ENCODE measurements at places on chromosomes 7 and 10.
A peak's percentile ranks its signal among the peaks of the same experiment; 100 is the strongest.

DNA sequence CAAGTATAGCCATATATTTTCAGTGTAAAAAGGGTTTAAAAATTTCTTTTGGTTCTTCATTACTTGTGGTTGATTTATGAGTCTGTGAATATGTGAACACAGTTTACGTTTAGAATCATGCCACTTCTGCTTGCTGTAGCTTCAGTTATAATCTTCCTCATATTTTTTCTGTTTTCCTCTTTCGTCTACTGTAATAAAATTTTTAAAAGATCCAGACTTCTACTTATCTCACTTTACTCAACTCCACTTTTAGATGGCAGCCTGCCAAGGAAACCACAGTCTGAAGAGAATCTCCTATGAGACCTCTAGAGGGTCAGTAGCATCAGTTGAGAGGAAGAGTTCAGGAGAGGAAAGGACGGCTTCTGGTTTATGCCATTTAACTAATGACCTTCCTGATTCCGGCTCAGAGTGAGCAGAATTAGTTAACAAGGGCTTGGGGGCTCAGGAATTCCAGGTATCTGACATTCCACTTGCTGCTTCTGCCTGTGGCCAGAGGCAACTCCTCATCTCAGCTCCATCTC is 21.4 kb downstream of the CREB5 start:
- no peak for DNase-seq

DNA sequence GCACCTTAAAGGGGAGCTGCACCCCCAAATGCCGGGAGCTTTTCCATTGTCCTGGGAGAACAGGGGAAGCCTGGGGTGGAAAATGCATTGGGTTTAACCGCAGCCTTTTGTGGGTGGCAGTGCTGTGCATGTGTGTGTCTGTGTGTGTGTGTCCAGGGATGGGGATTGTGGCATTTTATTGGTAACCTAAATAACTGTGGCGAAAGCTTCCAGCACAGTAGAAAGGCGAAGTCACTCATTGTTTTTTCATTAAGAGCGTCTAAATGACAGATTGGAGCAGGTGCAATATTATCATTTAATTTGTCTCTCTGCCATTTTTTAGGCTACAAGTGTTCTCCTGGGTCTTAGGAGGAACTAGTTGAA is 55.1 kb downstream of the INSIG1 start:
- no peak for DNase-seq

- DNase-seq: no peak
Observed at GRCh38 chr7:135169141-135169963, 1.2 kb downstream of the CYREN start.

GRCh38 chr7:41837916-41838315 is 135.0 kb upstream of the INHBA start:
- no peak for DNase-seq

GRCh38 chr7:151226875-151227782 is at the start of gene ABCF2:
Gene ABCF2 (minus strand): TSS chr7:151227205. CDS start chr7:151226458, 747 bp downstream.
- peak; percentile 100 for DNase-seq

DNA sequence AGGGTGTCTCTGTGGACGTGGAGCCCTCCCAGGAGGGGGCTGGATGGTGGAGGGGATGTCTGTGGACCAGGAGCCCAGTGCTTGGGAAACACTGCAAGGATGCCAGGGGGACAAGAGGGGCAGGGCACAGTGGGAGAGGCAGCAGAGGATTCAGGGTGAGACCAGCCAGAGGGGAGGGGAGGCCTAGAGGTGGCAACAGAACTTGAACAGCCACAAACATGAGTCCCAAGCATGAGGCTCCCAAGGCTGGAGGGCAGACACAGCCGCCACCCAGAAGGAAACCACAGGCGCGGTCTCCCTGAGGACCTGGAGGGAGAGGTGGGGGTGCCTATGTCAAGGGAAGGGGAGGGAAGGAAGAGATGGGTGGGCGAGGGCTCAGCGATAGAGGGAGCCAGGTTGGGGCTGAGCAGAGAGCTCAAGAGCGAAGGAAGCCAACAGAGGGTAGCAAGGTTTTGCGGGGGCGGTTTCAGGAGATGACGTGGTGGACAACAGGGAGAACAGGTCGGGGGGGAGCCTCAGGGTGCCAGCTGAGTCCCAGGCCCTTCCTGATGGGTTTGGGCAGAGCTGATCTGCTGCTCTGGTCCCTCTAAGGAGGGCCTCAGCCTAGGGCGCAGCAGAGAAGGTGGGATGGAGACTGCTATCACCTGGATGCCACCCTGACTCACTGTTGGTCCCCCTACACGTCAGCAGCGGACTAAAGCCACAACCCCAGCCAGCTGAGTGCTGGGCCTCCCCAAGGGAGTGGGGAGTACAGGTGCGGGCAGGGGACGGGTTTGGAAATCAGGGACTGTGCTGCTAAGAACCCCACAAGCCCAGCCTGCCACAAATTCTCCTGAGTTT is 6.7 kb upstream of the PILRA start:
- DNase-seq: no peak

GRCh38 chr10:23238015-23238414 is 45.9 kb downstream of the PTF1A start:
- no peak for DNase-seq

- no peak for DNase-seq
Observed at GRCh38 chr7:106721816-106722785, 61.1 kb upstream of the CCDC71L start.

- DNase-seq: no peak
Observed at GRCh38 chr10:99370993-99371392, 41.8 kb downstream of the CNNM1 start.

GRCh38 chr7:151143261-151144015 is 24.1 kb downstream of the GBX1 start:
- DNase-seq: no peak

- no peak for DNase-seq
Observed at GRCh38 chr10:75108684-75109458, 2.6 kb upstream of the SAMD8 start.

GRCh38 chr10:48901319-48901718 is 38.3 kb downstream of the LRRC18 start:
- DNase-seq: no peak

DNA sequence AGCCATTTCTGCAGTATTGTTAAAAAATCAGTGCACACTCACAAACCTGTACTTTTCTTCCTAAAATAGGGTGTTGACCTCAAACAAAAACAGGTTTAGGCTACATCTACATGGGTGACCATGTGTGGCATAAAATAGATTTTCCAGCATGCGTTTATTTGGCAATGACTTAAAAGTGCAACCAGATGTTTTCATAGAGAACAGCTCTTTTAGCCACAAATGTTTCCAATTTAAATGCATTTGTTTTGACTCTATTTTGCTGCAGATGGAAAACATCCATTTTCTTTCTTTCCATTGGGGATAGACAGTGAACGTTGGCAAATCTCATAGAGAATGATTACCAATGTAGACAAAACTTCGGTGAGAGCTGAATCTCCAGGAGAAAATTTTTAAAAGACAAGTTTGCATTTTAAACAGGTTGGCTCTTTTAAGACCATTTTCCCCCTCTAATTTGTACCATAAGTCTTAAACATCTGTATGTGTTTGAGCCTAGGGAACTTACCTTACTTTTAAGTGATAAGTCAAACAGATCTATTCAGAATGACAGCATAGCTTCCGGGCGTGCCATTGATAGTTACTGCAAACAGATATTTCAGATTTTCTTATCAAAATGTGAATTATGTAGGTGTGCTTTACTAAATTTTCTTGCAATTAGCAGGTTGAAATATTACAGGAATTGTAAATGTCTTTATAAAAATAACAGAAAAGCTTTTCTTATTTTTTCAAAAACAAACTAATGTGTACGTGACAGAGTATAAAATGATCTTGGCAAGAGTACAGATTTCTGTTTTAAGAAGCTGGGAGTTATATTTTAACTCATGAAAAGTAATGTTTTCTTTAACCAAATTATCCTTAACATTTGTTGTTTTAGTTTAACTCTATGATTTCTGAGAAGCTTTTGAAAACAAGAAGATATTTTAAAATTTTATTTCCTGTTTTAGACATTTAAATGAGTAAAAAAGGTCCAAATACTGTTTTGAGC is 144.9 kb downstream of the HGF start:
- DNase-seq: no peak

DNA sequence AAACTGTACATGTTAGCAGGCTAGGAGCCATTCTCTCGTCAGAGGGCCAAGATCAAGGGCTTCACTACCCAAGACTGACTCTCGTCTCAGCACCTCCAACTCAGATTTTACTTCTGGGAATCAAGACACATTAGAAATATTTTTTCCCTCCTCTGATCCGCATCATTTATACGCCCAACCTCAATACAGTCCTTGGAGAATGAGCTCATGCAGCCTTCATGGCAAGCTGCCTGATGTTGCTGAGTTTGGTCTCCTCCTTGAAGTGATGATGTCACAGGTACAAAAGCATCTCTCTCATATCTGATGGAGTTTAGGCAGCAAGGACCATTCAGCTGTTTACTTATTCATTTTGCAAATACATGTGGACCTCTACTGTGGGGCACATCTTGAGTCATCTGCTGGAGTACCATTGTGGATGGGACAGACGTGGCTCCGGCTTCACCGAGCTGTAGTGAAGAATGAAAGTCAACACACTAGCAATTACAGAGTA is 114.0 kb downstream of the BMPER start:
- DNase-seq: no peak

DNA sequence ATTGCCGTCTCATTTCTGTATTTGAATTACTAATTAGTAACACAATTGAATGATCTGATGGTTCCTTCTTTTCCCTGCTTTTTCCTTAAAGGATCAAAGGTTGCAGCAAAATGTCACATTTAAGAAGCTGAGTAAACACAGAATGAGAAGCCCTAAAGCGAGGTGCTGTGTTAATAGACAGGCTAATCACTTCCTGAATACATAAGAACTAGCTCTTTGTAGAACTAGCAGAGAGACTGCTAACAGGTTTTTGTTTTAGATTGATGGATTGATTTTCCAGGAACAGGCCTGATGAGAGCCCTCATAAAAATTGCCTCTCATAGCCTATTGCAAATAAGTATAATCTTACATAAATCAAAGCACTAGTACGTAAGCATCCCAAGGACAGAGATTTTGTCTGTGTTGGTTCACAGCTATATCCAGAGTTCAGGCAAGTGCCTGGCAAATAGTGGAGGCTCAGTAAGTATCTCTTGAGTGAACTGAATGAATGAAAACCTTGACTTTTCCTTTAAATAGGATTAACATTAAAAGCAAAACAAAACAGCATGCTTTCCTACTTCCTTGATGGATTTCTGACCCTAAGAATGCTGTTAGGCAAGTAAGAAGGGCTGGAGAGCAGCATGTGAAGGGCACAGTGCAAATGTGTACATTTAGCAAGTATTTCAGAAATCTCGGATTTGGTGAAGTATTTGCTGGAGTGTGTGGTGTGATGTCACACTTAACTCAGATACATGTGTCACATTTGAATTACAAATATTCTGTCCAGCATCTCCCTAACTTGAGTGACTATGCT is 3.3 kb downstream of the TMEM229A start:
- no peak for DNase-seq

DNA sequence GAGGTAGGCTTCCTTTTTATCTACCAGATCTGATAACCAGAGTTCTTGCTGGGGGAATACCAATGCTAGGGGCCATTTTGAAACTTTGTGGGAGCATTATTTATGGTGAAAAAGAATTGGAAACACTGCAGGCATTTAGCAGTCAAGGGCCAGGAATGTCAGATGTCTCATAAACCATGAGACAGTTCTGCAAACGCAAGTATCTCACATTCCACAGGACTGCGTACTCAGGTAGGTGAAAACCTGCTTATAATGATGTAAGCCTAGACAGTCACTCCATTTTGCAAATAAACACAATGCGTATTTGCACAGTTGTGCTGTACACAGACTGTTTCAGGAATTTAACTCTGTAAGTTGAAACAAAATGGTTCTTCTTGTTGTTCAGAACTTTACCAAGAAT is 33.9 kb downstream of the ECHDC3 start:
- no peak for DNase-seq

GRCh38 chr10:130404476-130405055 is 268.4 kb downstream of the GLRX3 start:
- DNase-seq: no peak

GRCh38 chr10:121168545-121169216 is 317.5 kb downstream of the WDR11 start:
- no peak for DNase-seq

GRCh38 chr7:27214239-27214950 is 14.5 kb upstream of the HOXA13 start:
- no peak for DNase-seq

- DNase-seq: no peak
Observed at GRCh38 chr7:116524221-116524608, 621 bp upstream of the CAV1 start.

DNA sequence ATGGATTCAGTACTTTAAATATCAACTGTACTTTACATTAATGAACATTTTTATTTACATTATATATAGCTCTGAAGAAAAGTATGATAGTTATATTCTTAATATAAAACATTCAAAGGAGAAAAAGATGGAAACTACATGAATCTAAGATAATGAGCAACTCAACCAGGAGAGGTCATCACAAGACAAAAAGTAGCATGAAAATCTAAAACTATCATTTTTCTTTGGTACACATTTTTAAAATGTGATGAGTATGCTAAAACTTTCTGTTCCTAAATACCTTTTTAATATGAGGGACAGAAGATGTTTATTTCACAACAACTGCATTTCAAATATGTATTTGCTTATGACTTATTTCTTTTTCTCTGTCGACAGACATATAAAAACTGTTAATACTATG is 2.4 kb downstream of the CNTNAP2 start:
- no peak for DNase-seq

- DNase-seq: no peak
Observed at GRCh38 chr10:103072276-103072675, 120.8 kb downstream of the NT5C2 start.

- no peak for DNase-seq
Observed at GRCh38 chr7:116152276-116152675, 58.1 kb upstream of the TES start.

- DNase-seq: no peak
Observed at GRCh38 chr10:132354356-132355094, 22.5 kb downstream of the LRRC27 start.

GRCh38 chr7:143974459-143974858 is 19.8 kb downstream of the OR2F1 start:
- DNase-seq: no peak

DNA sequence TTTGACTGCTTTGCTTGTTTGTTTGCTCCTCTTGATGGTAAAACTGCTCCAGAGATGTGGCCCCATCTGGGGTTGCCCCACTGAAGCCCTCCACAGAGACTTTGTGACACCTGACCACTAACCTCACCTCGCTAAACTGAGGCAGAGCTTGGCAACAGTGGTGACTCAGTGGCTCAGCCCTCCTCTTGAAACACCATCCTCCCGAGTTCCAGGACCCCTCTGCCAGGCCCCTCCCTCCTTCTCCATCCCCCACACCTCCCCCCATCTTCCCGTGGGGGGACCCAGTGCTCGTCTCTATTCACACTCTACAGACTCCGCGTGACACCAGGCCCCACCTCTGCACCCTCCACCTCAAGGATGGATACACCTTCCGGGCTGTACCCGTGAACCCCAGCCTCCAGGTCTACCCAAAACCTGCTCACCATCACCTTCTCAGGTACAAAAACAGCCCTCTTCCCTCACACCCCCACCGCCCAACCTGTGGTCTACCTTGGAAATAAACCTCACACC is 19.0 kb upstream of the RET start:
- no peak for DNase-seq

Data from activated CD4-positive, CD25-positive, alpha-beta regulatory T cell treated with anti-CD3 and anti-CD28 coated beads, Interleukin-2, amount 50 U/mL, for 16 hours (primary cell).